Cardiac fibroblast (primary cell): ENCODE measurements at places on chromosomes 16 and 17.

GRCh38 chr16:76984196-76984595 is 206.8 kb upstream of the MON1B start:
- no peak for DNase-seq

DNA sequence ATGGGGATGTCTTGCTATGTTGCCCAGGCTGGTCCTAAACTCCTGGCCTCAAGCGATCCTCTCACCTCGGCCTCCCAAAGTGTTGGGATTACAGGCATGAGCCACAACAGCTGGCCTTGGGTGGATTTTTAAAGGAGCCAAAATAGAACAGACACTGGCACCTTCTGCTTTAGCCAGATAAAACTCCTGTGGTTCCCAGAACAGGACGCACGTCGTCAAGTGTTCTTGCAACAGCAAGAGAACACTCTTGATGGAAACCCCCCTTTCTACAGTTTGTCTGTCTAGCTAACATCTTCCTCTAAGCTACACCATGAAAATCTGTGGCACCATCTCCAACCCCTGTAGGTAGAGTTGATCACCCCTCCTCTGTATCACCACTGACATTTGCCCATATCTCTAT is 122.6 kb downstream of the NPIPB5 start:
- no peak for DNase-seq

- peak; percentile 77 for DNase-seq
These were observed at the start of gene CDT1 for GRCh38 chr16:88803264-88803987. TSS of gene CDT1 (plus strand) at chr16:88803789. CDS start at chr16:88803832, 43 bp downstream.

DNA sequence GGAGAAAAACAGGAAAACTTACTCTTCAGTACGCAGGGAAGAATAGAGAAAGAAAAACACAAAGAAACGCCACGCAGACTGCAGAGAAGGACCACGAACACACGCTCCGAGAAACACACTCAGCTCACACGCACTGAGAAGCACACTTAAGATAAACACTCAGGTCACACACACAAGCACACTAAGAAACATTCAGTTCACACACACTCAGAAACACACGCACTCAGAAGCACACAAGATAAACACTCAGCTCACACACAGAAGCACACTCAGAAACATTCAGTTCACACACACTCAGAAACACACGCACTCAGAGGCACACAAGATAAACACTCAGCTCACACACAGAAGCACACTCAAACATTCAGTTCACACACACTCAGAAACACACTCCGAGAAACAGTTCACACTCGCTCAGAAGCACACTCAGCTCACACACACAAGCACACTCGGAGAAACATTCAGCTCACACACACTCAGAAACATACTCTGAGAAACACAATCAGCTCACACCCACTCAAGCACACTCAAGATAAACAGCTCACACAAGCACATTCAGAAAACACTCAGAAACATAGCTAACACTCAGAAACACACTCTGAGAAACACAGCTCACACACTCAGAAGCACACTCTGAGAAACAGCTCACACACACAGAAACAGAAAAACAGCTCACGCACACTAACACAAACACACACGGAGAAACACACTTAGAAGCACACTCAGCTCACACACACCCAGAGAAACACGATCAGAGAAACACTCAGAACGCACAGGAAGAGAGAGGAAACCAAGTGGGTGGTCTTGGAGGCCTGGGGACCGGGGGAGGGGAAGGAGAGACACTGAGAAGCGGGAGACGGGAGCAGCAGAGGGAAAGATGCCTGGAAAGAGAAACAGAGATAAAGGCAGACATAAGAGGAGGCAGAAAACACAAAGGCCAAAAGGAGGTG is 908 bp downstream of the TMEM98 start:
- DNase-seq, result peak; percentile 31

- DNase-seq, result no peak
These were observed 36.0 kb downstream of the ATP6V0A1 start for GRCh38 chr17:42494673-42495072.

DNA sequence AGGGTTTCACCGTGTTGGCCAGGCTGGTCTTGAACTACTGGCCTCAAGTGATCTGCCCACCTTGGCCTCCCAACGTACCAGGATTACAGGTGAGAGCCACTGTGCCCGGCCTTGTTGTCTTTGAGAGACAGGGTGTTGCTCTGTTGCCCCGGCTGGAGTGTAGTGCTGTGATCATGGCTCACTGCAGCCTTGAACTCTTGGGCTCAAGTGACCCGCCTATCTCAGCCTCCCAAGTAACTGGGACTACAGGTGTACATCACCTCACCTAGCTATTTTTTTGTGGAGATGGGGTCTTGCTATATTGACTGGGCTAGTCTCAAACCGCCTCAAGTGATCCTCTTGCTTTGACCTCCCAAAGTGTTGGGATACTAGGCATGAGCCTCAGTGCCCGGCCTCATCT is 68.4 kb downstream of the PGS1 start:
- no peak for DNase-seq
